CD8-positive, alpha-beta memory T cell (primary cell): ENCODE measurements at places on chromosomes 11 and 22.

GRCh38 chr11:22304337-22304961, 33.7 kb upstream of the SLC17A6 start:
- no peak for DNase-seq

DNA sequence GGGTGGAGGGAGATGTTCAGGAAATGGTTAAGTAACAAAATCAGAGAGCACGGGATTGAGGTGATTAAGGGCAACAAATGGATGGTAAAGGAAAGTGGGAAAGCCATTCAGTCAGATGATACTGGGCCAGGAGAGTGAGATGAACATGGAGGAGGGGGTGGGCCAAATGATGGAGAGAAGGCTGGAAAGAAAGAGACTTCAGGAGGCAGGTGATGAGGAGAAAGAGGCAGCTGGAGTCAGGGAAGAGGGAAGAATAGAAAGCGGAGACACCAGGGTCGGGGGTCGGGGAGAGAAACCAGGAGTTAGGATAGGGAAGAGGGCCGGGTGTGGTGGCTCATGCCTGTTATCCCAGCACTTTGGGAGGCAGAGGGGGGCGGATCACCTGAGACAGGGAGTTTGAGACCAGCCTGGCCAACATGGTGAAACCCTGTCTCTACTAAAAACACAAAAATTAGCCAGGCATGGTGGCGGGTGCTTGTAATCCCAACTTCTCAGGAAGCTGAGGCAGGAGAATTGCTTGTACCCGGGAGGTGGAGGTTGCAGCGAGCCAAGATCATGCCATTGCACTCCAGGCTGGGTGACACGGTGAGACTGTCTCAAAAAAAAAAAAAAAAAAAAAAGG, 4.7 kb upstream of the KDM2A start:
- no peak for DNase-seq

GRCh38 chr11:57343825-57344224, 5.7 kb downstream of the P2RX3 start:
- no peak for DNase-seq

- DNase-seq, result no peak
These were observed 66.6 kb downstream of the GALNT18 start for GRCh38 chr11:11555208-11555607.

GRCh38 chr11:67312187-67313021, 9.1 kb downstream of the SSH3 start:
- DNase-seq, result no peak

- no peak for DNase-seq
These were observed 243.7 kb downstream of the TTC28 start for GRCh38 chr22:28435982-28436381.

GRCh38 chr11:14908214-14908880, 16.3 kb upstream of the CYP2R1 start:
- peak; percentile 36 for DNase-seq

GRCh38 chr11:113839842-113840241, 35.5 kb downstream of the USP28 start:
- no peak for DNase-seq

- DNase-seq, result no peak
These were observed 13.3 kb upstream of the LIPT2 start for GRCh38 chr11:74506823-74507222.

GRCh38 chr11:68371171-68372041, 59.0 kb downstream of the LRP5 start:
- no peak for DNase-seq

DNA sequence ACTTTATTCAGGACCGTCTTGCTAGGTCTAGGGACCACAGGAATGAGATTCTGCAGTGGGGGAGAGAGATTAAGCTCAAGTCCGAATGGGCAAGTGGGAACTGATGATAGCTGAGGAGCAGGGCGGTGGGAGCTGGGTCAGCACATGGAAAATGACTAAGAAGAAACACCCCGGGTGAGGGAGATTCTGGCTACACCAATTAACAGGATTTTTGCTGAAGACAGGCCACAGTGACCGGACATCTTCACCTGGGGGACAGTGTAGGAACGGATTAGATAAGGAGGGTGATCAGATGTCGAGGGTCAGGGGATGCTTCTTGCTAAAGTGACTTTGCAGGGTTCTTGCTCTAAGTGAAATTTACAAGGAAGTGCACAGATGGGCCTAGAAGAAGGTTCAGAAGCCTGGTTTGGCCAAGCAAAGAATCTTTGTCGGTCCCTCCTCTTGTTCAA, 8.5 kb upstream of the DGCR8 start:
- no peak for DNase-seq

GRCh38 chr11:66218036-66218435, 50.4 kb upstream of the RAB1B start:
- DNase-seq, result no peak

GRCh38 chr11:120261931-120262330, 22.0 kb downstream of the POU2F3 start:
- DNase-seq, result no peak

- peak; percentile 71 for DNase-seq
These were observed 7.5 kb downstream of the GP1BB start for GRCh38 chr22:19730655-19731360.

- DNase-seq, result no peak
These were observed 83.8 kb upstream of the CSNK2A3 start for GRCh38 chr11:11436715-11437313.

GRCh38 chr11:13160346-13160745, 117.2 kb upstream of the BMAL1 start:
- DNase-seq, result no peak

- no peak for DNase-seq
These were observed 108.4 kb downstream of the RPL27A start for GRCh38 chr11:8790968-8791367.
